ENCODE measurements at places on chromosomes 4 and X.

GRCh38 chr4:8475751-8476575 lies 35.4 kb downstream of the TRMT44 start:
- H3K27me3 ChIP-seq, result no peaks in the 10 kb centered on the region
- H3K4me1 ChIP-seq, result no peaks in the 10 kb centered on the region
- no peak for DNase-seq
- H3K27ac ChIP-seq, result no peak overlapping the region
- H3K36me3 ChIP-seq, result peaks cover 7% of the 10 kb centered on the region

DNA sequence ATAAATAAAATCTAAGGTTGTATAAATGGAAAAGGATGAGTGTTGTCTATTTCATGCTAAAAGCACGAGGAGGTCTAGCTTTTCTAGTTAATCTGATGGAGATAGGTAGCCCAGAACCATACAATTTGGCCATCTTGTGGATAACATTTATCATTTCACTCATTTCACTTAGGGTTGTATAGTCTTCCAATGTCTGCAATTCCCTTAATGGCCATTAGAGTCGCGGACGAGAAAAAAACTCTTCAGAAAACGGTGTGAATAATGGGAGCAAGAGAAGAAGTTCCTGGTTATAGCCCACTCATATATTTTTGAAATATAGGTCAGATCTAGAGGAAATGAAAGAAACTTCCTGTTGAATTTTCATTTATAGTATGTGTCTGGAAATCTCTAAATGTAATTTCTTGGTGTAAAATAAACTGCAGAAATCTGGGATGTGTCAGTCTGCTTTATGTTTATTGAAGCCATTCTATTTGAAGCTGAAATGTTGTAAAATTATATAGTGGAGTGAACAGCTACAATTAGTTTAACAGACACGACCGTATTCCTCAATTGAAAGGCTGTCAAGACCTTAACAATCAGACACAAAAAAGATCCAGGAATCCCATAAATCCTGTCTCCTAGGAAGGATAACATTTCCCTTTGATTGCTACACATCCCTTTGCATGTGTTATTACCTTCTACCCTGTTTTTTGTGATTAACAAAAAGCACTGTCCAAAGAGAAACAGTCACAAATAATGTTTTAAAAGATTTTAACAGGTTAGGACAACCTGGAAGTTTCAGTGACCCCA lies 47.7 kb upstream of the MGST2 start:
- H3K27me3 ChIP-seq, result no peaks in the 10 kb centered on the region
- H3K27ac ChIP-seq, result no peak overlapping the region
- no peak overlapping the region for H3K4me3 ChIP-seq
- no peak for DNase-seq
- no peaks in the 10 kb centered on the region for H3K4me1 ChIP-seq
- H3K36me3 ChIP-seq, result no peaks in the 10 kb centered on the region

DNA sequence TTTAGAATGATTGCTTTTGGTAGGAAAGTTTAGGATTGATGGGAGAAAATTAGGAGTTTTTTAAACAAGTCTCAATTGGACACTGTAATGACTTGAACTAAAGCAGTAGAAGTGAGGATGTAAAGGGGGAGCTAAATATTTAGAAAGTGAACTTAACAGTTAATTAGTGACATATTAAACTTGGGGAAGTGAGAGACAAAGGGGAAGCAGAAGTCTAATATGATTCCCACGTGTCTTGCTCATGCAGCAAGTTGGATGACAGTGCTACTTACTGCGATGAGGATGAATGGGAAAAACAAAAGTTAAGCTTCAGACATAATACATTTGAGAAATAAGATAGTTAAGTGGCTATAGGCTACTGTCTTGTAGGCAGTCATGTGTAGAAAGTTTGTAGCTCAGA lies 110.4 kb downstream of the RPA4 start:
- H3K4me1 ChIP-seq, result no peaks in the 10 kb centered on the region
- no peak overlapping the region for H3K27ac ChIP-seq
- no peaks in the 10 kb centered on the region for H3K27me3 ChIP-seq
- no peak overlapping the region for H3K4me3 ChIP-seq
- DNase-seq, result no peak

DNA sequence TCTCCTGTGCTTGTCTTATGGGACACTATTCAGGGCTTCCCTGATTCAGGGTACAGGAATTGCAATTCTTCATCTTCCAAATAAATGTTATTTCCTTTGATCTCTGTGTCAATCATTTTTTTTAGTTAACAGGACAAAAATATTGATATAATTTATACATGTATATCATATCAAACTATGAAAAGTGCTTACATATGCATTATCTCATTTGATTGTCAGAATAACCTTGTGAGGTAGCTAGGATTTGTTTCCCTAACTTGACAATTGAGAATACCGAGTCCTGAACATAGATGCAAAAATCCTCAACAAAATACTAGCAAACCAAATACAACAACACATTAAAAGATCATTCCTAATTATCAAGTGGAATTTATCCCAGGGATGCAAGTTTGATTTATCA lies 11.5 kb upstream of the SERPINA7 start:
- H3K27ac ChIP-seq, result no peak overlapping the region
- no peak for DNase-seq
- H3K4me3 ChIP-seq, result no peak overlapping the region
- H3K36me3 ChIP-seq, result no peaks in the 10 kb centered on the region

DNA sequence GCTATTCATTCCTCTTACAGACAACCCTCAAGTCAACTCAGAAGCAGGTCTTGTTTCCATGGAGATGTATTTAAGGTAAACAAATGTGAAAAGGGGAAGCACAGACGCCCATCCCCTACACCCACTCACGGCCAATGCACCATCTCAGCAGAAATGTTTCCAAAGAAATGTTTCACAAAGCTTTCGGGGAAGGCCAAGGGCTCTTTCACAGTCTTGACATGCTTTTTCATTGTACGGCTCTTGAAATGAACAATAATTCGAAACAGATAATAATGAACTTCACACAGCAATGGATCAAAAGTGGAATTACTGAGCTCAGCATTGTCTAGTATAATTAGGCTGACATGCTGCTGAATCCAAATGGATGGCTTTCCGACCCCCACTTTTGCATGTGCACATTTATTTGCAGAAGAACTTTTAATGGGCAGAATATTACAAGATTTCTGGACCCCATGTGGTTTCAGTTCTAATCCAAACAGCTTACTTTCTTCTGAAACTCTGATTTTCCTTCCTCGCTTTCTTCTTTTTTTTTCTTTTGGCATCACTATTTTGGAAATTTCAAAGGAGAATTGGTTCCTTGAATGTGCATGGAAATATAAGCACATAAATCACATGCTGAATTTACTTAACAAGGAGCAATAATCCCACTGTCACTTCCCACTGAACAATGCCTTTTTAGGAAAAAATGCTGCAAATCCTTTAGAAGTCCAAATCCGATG lies 160.9 kb downstream of the SMIM20 start:
- DNase-seq, result peak; percentile 71
- H3K4me3 ChIP-seq, result peak overlapping the region; percentile 62
- H3K27me3 ChIP-seq, result peaks cover 3% of the 10 kb centered on the region
- peak overlapping the region; percentile 96 for H3K27ac ChIP-seq

DNA sequence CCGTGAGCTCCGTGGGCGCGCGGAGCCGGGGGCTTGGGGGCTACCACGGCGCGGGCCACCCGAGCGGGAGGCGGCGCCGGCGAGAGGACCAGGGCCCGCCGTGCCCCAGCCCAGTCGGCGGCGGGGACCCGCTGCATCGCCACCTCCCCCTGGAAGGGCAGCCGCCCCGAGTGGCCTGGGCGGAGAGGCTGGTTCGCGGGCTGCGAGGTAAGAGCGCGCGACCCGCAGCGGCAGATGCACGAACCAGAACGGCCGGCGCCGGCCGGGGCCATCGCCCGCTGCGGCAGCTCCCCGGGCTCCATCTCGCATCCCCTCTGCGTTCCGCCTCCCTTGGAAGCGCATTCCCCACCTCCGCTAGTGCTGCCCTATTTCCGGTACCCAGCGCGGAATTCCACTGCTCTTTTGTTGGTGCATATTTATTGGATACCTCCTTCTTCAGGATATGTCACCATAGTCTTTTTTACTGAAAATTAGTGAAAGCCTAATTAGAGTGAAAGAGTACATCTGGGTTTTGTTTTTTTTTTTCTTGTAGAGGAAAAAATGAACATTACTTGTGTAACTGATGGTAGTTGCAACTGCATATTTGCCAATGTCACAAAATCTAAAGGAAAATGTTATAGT lies 797 bp downstream of the PKD2 start:
- peak overlapping the region; percentile 81 for H3K27ac ChIP-seq
- DNase-seq, result peak; percentile 35

DNA sequence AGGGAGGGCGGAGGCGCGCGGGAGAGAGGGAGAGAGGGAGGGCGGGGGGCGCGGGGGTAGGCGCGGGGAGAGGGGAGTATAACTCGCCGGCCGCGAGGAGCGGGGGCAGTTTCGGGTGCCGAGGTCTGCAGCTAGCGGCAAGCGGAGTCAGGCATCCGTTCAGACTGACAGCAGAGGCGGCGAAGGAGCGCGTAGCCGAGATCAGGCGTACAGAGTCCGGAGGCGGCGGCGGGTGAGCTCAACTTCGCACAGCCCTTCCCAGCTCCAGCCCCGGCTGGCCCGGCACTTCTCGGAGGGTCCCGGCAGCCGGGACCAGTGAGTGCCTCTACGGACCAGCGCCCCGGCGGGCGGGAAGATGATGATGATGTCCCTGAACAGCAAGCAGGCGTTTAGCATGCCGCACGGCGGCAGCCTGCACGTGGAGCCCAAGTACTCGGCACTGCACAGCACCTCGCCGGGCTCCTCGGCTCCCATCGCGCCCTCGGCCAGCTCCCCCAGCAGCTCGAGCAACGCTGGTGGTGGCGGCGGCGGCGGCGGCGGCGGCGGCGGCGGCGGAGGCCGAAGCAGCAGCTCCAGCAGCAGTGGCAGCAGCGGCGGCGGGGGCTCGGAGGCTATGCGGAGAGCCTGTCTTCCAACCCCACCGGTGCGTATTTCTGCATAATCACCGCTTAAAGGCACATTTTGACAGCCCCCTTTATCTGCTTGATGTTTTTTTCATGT lies at the start of gene POU4F2:
TSS of gene POU4F2 (plus strand) at position 108 of the 720 bp plus-strand sequence. CDS start at position 356, 248 bp downstream.
- peak within 1 kb of the TSS; percentile 49 for H3K27ac ChIP-seq
- H3K4me3 ChIP-seq, result peak within 1 kb of the TSS; percentile 58
- peaks cover 85% of the 10 kb centered on the region for H3K27me3 ChIP-seq
- DNase-seq, result peak; percentile 12
- H3K36me3 ChIP-seq, result peaks cover 8% of the 10 kb centered on the region

DNA sequence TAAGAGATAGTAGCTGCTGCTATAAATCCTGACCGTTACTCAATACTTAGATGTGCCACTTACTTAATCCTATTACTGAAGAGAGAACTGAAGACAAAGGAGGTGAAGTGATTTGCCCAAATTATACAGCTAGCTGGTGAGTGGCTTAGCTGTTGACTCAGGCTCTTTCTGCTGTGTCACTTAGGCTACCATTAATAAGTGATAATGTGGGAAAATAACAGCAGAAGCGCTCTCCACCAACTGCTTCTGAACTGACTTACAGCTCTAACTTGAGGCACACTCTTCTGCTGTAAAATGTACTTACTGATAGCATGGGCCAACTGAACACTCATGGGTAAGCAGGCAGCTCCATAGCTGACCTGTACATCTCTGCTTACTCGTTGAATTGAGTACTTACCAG lies 7.5 kb upstream of the KLHL5 start:
- DNase-seq, result no peak
- peaks cover 10% of the 10 kb centered on the region for H3K4me1 ChIP-seq
- no peaks in the 10 kb centered on the region for H3K27me3 ChIP-seq
- no peak overlapping the region for H3K4me3 ChIP-seq
- no peaks in the 10 kb centered on the region for H3K36me3 ChIP-seq
- no peak overlapping the region for H3K27ac ChIP-seq

DNA sequence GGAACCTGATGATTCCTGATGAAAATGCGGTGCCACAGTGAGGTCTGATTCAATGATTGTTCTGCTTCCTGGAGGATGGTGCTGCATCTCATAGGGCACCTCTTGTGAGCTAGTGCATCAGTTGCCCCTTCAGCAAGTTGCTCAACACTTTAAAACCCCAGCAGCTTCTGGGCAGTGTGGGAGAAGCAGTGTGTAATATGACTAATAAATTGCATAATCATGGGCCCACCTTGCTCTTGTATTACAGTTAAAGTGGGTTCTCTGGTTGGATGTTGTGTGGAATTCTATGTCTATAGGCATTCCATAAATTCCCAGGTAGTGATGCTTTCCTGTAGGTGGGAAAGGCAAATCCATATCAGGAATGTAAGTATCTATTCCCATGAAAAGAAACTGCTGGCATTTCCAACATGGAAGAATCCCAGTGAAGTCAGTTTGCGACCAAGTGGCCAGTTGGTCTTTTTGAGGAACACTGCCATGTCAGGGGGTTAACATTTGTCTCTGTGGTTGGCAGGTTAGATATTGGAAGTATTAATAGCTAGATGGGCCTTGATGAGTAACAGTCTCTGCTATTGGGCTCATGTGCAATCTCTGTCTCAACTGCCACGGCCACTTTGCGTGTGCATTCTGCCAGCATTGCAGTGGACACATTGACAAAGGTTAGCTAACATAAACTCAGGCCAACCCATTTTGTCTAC lies 121.1 kb upstream of the OTUD4 start:
- H3K27ac ChIP-seq, result no peak overlapping the region
- H3K36me3 ChIP-seq, result no peaks in the 10 kb centered on the region
- H3K27me3 ChIP-seq, result peaks cover 4% of the 10 kb centered on the region
- DNase-seq, result no peak

GRCh38 chrX:55907968-55908607 lies 190.5 kb downstream of the RRAGB start:
- no peaks in the 10 kb centered on the region for H3K27me3 ChIP-seq
- peak overlapping the region; percentile 84 for H3K4me3 ChIP-seq
- peak overlapping the region; percentile 81 for H3K27ac ChIP-seq
- peaks cover 12% of the 10 kb centered on the region for H3K4me1 ChIP-seq

DNA sequence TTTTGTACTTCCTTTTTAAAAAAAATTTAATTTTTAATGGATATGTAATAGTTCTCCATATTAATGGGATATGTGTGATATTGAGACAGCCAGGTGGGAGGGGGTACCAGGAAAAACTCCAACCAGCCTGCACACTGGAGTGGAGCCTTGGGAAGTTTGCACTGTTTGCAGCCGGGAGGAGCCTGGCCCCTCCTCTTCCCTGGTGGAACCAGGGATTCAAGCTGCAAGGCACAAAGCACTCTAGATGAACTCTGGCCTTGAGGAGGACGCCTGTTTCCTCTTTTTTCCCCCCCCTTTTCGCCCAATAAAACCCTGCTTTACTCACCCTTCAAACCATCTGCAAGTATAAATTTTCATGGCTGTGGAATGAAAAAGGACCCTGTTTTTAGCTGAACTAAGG lies 48.2 kb upstream of the GC start:
- no peak overlapping the region for H3K27ac ChIP-seq
- H3K36me3 ChIP-seq, result no peaks in the 10 kb centered on the region
- H3K4me3 ChIP-seq, result no peak overlapping the region
- DNase-seq, result no peak
- no peaks in the 10 kb centered on the region for H3K4me1 ChIP-seq

GRCh38 chrX:124098089-124098488 lies 136.6 kb downstream of the STAG2 start:
- H3K36me3 ChIP-seq, result peaks cover 21% of the 10 kb centered on the region
- no peak overlapping the region for H3K27ac ChIP-seq
- no peak overlapping the region for H3K4me3 ChIP-seq
- H3K27me3 ChIP-seq, result no peaks in the 10 kb centered on the region
- DNase-seq, result no peak
- H3K4me1 ChIP-seq, result peaks cover 4% of the 10 kb centered on the region

All from activated naive CD8-positive, alpha-beta T cell treated with anti-CD3 and anti-CD28 coated beads, Interleukin-2, amount 50 U/mL, for 24 hours (primary cell).